ENCODE measurements at places on chromosomes 1 and 21.

DNA sequence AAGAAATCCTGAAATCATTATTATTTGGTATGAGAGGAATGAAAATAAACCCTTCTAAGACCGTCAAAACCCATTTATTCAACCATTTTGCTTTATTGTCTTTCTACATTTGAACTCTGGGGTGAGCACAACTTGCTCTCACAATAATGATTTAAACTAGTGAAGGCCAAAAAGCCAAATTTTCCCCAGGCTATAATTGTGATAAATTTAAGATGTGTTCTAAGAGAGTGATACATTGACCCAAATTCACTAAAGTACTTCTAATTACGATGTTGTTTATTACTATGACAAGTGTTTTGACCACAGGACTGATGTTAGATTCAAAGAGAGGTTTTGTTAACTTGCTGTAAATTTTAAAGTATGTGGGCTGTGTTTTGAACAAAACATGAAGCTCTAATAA lies 670.9 kb upstream of the NR5A2 start:
- no peak for DNase-seq

- no peak for DNase-seq
Observed at GRCh38 chr1:220896092-220896491, 16.8 kb downstream of the HLX start.

DNA sequence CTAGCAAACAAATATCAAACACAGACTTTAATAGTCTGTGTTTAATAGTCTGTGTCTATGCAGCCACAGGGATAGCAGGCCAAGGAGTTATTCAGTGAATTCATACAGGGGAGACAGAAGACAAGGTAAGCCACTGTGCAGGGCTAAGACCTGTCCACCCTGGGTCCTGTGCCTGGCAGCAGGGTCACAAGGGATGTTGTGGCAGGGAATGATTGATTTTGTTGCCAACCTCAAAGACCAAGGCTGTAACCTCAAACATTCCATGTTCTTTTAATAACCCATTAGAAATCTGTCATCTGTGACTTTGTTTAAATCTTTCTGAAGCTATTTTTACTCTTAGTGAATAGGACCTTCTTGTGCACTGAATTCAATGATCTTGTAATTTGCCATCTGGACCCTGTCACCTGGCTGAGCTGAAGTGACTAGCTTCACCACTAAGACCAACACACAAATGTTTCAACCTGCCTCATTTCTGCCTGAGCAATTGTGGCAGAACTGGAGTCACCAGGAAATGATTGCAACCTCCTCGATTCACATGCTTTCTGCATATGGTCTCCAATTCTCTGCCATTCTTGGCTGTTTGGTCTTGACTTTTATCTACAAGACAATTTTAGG lies 154.2 kb downstream of the ASTN1 start:
- DNase-seq, result no peak

DNA sequence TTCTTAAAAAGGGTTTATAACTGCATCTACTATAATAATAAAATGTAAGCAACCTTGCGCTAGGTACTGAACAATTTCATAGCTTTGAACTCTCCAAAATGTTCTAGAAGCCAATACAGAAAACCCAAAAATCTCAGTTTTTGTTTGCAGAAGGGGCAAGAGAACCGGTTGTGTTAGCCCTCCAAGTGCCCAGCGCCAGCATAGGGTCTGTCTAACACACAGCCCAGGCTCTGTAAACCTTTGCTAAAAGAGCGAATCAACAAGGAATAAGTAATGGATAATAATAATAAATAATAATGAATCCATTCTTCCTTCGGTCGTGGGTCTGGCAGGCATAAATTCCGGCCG lies 333 bp upstream of the CHAF1B start:
- no peak for DNase-seq

DNA sequence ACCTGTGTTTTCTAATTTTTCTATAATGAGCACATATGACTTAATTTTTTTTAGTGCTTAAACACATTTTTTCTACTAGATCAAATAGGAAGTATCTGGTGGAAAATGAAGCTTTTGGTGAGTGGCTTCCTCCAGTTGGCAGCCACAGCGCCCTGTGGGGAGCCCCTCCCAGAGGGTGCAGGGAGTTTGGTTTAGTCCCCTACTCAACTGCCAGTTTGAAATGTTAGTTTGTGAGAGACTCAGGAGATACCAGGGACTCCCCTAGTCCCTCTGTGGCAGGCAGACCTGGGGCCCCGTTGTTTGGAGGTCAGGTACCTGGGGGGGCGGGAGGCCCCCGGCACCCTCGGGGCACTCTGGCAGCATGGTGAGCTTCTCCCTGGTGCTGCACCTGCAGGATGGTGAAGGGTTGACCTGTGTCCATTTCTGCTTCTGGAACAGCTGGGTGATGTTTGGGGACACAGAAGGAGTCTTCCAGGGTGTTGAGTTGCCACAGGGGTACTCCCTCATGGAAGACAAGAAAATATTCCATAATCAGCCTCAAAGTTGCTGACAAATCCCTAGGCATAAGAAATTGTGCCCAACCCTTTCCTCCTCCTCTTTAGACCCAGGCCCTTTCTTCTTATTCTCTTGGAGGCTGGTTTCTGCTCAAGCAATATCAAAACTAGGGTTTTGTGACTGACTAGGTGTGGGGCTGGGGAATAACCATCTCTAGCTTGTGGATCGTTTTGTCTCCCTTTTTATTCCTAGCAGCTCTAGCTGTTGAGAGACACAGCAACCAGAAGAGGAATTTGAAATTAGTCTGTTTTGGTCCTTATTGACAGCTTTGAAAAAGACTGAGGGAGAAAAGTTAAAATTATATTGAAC lies 91.6 kb downstream of the ABCA4 start:
- DNase-seq, result no peak

DNA sequence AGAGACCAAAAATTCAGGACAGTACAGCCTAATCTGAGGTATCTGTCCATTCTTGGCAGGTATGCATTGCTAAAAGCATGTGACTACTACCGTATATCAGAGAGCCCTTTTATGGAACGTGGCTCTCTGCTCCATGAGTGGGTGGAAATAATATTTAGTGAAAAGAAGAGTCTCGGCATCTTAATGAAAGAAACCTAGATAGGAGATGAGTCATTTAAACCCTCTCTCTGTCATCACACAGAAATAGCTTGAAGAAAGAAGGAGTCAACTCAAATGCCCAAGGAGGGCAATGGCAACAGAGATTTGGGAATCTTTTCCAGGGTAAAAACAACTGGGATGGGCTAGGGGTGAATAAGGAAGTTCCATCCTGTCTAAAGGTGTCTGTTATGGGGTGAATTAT lies 528.2 kb downstream of the SMYD3 start:
- no peak for DNase-seq

DNA sequence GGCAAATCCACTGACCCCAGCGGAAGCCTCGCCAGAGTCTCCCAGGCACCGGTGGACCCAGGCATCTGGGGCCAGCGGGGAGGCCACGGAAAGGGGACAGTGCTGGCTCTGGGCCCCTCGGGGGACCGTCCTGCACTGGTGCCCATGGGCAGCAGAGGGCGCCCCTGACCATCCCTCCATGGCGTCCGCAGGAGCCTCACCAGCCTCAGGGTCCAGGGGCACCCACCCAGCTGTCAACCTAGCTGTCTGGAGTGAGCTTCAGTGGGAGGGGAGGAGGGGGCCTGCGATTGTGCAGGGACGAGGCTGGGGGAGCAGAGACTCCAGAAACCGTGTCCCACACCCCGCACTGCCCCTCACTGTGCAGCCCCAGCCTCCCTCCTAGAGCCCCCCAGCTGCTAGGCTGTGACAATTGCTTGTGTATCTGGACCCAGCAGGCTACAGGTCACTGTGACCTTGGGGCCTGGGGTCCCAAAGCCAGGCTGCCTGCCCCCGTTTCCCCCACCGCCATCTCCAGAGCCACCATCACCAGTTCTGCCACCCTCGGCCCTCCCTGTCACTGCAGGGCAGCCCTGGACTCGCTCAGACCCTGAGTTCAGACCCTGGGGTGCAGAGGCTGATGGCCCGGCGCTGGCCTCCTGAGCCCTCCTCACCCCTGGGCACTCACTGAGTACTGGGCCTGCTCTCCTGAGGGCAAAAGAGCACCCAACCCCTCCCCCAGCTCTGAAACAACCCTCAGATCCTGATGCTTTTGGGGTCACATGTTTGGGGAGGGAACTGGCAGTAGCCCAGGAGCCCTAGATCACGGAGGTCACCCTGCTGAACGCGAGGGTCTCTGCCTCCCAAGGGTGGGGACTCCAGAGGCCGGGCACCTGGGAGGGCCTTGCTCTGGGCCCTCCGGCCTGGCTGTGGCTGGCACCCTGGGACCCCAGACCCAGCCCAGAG lies 10.6 kb upstream of the COL6A1 start:
- DNase-seq, result no peak

- no peak for DNase-seq
Observed at GRCh38 chr1:56453016-56453415, 126.3 kb downstream of the PLPP3 start.

GRCh38 chr1:10735563-10736305 lies 60.7 kb downstream of the CASZ1 start:
- DNase-seq, result no peak

DNA sequence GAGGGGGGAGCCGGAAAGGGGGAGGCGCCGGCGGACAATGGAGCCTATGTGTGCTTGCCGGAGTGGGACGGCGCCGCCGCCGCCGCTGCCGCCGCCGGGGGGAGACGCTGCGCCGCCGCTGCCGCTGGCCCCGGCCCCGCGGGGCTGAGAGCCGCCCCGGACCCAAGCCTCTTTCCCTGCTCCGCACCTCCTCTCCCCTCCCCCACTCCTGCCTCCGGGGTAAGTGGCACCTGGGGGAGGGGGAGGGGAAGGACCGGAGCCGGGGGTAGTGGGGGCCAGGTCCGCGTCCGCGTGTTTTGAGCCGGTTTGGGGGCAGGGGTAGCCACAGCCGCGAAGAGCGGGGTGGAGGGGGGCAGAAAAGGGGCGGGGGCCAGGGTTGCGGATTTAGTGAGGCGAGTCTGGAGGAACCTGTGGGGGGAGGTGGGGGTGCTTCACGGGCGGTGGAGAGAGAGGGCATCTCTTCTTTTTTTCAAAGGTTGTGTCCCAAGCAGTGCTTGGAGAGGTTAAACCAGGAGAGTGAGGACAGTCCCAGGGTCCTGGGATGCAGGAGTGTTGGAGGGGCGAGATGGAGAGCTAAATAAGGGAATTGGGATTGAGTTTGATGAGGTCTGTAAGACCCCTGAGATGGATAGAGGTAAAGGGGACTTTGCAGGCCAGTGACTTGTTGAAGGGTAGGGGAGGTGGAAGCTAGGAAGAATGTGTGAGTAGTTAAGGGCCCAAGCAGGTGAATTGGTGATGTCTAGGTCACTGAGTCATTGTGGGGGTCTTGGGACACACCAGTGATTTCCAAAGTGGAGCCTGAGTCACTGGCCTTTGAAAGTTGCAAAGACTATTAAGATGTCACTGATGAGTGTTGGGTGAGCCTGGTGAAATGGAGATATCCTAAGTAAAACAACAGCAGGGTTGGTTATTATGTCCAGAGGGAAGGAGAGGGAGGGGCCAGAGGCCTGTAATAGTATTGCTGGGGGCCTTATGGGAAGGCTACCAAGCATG lies 59.1 kb downstream of the BCL9 start:
- DNase-seq, result no peak

DNA sequence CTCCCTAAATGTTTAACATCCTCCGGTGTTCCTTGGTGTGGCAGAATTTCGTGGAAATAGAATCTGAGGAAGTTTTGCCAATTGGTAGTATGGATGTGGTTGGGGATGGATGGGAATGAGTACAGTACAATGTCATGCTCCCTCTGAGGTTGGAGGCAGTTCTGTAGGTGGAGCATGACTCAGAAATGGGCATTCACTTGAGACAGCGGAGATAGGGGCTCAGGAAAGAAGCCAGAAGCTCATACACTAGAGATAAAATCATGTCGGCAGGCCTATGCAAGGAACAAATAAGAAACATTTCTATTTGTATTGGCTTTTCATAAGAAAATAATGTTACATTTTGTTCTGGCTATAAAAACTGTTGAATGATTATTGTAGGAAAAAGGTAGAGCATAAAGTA lies 196.0 kb downstream of the URB2 start:
- no peak for DNase-seq

- no peak for DNase-seq
Observed at GRCh38 chr1:239717097-239717917, 330.9 kb downstream of the CHRM3 start.

- DNase-seq, result no peak
Observed at GRCh38 chr21:39860600-39860999, 6.6 kb upstream of the PCP4 start.

DNA sequence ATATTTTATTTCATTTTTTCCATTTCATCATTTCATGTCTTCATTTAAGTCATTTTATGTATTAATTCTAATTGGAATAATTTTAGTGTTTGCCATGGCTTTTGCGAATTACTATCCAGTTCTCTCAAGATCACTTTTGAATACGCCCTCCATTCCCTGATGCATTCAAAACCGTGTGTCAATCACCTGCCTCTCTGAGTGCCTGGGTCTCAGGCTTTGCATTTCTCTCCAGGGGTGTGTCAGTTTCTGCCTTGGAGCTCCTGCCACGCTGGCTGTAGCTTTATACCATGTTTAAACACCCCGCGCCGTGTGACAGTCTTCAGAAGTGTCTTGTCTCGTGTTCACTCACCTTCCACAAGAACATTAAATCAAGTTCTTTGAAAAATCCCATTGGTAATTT lies 7.4 kb upstream of the DNMT3L start:
- no peak for DNase-seq

GRCh38 chr1:225990705-225991464 lies 8.3 kb downstream of the SDE2 start:
- DNase-seq, result no peak

DNA sequence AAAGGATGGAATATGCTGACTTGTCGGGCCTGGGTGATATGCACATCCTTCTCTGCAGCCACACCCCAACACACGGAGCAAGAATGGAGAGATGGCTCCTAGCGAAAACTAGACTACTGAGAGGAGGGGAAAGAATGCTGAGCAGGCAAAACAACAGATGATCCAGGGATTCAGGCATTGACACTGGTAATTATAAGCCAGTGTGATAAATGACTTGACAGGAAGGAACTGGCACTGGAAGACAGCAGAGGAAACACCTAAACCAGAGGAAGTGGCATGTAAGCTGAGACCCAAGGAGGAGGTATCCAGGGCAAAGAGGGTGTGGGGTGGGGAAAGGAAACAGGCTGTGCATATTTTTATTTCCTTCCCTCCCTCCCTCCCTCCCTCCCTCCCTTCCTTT lies 31.7 kb upstream of the KHDRBS1 start:
- DNase-seq, result no peak

GRCh38 chr1:39819091-39819812 lies 30.6 kb upstream of the BMP8B start:
- no peak for DNase-seq

- no peak for DNase-seq
Observed at GRCh38 chr1:21614419-21615115, 54.6 kb downstream of the RAP1GAP start.

- no peak for DNase-seq
Observed at GRCh38 chr1:2372551-2373490, 18.5 kb downstream of the MORN1 start.

- DNase-seq, result peak; percentile 89
Observed at GRCh38 chr21:42227909-42228708, 9.2 kb downstream of the ABCG1 start.

- no peak for DNase-seq
Observed at GRCh38 chr1:231938211-231938610, 311.6 kb downstream of the DISC1 start.

DNA sequence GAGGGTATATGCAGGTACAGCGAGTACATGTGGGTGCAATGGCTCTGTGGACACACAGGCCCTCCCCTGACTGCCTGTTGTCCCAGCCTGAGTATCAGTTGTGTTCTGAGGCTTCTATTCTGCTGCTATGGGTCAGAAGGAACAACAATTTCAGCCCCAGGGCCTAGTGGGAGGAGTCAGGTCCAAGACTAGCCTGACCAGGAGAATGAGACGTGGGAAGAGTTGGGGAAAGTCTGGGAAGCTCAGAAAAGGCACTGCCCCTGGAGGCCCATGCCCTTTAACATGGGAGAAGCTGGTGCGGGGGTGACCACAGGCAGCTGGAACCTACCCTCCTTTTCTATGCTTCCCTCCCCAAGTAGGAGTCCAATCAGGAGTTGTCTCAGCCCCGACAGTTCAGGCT lies 7.7 kb downstream of the IGSF8 start:
- no peak for DNase-seq

Measured in naive B cell (primary cell).